Stimulated activated CD4-positive, alpha-beta T cell treated with anti-CD3 and anti-CD28 coated beads, TNF-alpha, amount 100 ng/mL, for 1 hour (primary cell): ENCODE measurements at places on chromosomes 16 and 17.

GRCh38 chr17:17052462-17053221 lies 10.4 kb downstream of the MPRIP start:
- no peak for DNase-seq

- DNase-seq, result no peak
Observed at GRCh38 chr16:57508035-57508425, 21.7 kb upstream of the DOK4 start.

GRCh38 chr17:8376271-8377067 lies at the start of gene KRABD2:
KRABD2 (minus strand) TSS chr17:8376704.
- peak; percentile 75 for DNase-seq

DNA sequence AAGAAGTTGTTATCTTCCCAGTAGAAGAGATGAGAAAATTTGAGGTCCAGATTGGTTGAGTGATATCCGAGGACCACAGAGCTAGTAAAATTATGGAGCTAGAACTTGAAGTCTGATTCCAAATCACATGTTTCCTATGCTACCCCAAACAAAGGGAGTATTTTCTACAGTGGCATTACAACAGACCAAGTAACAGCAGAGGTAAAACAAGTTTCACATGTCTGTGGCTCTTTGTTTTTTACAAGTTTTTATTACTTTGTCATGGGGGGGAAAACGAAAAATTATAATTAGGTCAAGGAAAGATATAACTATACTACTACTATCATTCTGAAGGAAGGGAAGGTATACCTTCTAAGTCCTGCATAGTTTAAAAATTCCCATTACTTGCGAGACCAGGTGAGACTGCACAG lies 49.4 kb downstream of the KANSL1 start:
- no peak for DNase-seq

DNA sequence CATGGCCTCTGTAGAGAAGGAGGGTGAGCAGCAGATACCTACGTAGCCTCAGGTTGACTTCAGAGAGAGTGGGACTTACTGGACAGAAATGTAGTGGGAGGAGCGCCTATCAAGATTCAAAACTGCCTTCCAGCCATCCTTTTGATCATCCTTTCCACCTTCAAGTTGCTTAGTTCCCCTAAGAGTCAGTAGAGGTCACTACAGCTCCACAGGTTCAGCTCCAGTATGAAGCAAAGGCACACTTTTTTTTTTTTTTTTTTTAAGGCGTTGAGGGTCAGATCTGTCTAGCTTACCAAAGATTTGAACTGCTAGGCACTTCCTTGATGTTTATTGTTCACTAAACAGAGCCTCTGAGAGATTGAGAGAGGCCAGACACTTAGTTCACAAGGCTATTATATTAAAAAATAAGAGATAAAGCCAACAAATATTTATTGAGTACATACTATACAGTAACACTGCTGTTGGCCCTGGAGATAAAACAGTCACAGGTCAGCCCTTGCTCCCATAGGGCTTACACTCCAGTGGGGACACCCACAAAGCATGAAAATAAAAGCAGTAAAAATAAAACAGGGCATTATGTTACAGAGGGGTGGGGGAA lies 3.1 kb downstream of the RNF227 start:
- no peak for DNase-seq

GRCh38 chr17:14261406-14261805 lies 24.7 kb upstream of the CDRT15 start:
- no peak for DNase-seq

DNA sequence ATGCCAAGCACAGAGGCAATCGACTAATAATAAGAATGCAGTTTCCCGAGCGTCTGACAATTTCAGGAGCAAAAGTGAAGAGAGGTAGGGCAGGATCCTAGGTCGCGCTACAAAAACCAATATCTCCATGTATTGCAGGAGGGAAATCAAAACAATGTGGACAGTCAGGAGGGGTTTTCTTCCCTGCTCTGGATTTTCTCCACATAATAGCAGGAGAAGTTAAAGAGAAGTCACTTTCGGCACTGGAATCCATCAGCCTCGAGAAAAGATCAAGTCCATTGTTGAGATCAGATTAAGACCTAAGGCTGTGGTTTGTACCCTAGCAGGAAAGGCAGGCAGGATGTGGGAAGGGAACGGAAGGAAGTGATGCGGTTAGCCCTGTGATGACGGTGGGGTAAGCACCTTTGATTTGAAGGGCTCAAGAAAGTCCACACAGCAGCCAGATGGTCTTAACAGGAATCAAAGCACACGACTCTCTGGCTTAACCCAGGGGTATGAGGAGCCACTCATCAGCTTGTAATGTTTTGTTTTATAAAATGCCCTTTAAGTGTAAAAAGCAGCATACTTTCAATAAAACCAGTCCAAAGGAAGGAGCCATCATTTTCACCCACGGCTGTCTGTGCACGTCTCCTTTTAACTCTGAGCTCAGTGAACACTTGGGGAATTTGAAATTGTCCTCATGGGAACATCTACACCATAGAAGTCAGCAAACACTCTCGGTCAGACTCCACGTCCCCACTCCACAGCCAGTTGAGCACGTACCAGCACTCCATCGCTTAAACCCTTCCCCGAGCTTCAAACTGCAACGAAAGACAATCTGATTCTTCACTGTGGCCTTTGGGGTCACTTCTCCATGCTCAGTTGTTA lies 15.8 kb upstream of the AKTIP start:
- no peak for DNase-seq
